ENCODE measurements at places on chromosomes 4 and X.

DNA sequence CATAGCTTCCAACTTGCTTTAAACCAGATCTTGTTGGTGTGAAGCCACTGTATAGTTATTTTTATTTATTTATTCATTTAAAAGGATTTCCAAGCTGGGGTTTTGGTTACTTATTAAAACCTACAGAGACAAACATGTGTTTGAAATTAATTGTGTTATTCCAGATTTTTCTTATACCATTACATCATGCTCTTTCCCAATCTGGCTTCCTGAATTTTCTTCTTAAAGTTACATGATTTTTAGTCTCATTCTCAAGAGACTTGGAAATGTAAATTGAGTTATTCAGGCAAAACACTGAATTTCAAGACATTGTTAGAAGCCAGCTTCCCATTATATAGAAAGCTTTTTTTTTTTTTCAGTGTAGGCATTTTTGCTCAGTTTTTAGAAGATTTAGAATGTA is 381.9 kb downstream of the IL1RAPL1 start:
- DNase-seq: no peak

DNA sequence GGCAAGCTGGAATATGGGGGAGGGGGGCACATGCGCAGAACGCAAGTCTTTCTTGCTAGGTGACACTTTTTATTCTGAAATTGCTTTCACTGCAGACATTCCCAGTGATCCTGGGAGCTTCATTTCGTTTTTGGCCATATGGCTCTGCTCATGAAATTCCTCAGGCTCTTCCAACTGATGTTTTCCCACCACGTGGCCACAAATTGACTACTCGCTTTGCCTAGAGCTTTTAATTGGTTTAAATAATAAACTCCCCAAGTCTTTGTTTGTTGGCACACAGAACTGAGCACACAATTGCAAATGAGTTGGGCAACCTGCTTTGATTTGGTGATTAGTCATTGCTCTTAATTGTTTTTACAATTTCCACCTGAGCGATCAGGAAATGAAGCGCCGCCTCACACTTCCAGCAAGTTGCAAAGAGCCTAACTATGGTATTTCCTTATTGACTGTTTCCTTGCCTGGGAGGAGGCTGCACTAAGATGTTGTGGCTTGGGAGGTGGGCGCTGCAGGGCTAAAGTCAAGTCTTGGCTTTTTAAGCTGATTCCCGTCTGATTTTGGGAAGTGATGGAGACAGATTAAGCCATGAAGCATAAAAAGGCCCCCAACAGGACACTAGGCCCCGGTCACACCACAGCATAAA is 282.5 kb downstream of the ZIC3 start:
- no peak for DNase-seq

DNA sequence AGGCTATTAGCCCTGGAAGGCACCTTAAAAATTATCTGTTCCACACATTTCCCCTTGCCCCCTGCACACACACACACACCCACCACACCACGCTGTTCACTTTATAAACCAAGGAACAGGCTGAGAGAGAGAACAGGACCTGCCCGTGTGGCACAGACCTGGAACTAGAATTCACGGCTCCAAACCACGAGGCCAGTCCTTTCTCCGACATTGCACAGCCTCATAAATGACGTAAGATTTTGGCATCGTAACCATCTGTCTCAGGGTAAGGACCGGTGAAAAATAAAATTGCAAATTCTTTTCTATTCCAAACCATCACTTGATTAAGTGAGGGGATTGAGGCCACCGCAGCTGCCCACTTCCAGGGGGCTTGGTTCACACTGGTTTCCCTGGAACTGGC is 330.3 kb downstream of the BCOR start:
- no peak for DNase-seq

- no peak for DNase-seq
Measured at GRCh38 chr4:112485930-112486329, 30.1 kb downstream of the NEUROG2 start.

DNA sequence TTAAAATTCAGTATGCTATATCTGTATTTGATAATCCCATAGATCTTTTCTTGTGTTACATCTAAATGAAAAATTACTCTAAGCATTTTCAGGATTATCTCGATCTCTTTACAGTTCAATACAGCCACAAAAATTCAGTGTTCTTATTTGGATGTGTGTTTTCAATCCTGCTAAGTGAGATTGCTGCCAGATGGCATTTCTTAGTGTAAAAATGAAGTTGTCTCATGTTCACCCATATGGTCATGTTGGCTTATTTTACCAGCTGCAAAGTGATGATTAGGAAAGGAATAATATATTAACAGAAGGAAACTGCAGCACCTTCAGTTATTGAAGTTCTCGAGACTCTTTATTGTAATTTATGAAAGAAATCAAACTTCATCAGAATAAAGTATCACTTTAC is 12.1 kb upstream of the FAM47A start:
- no peak for DNase-seq
